ENCODE measurements at places on chromosomes 12 and 14. TPM values are rescaled to one million over a fixed set of nuclear protein-coding genes. Genes with fewer than 3 reads are reported as not detected.

Gene PMEL
- total RNA-seq: 1.2 TPM

Gene PLA2G1B
- 0.69 TPM for total RNA-seq

Gene TAMALIN
- 0.82 TPM for total RNA-seq

Gene NEUROD4
- not detected for total RNA-seq

Gene TAC3
- not detected for total RNA-seq

GRCh38 chr12:24554612-24555295 lies 394.1 kb downstream of the BCAT1 start:
- peaks cover 14% of the 10 kb centered on the region for H3K27me3 ChIP-seq
- no peaks in the 10 kb centered on the region for H3K36me3 ChIP-seq
- H3K4me1 ChIP-seq: no peaks in the 10 kb centered on the region
- no peak overlapping the region for H3K27ac ChIP-seq

DNA sequence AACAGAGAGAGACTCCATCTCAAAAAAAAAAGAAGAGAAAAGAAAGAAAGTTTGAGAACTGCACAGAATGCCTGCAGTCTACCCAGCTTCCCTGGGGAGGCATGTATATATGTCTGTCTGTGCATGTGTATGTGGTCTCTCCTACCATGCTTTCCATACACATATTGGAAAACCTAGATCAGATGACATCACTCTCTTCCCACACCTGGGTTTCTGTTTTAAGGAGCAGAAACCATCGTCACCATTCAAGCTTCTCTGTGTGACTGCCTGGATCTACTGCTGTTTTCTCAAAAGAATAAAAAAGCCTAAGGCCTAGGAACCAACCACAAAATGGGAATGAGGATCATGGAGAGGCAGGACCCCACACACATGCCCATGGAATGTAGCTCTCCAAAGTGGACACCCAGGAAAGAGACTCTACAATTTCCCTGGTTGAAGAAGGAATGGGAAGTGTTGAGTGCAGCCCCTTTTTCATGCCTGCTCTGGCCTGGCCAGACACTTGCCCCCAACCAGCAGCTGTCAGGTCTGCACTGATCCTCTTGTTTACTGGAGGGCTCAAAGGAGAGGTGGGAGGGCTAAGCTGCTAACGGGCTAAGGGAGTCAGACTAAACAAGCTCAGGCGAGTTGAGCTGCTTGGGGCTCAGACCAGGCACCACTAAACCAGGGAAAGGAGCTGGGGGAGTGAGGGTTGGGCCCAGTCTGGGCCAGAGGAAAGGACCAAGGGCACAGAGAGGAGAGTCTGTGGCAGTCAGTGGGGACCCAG lies 7.7 kb upstream of the PCK2 start:
- no peaks in the 10 kb centered on the region for H3K4me1 ChIP-seq
- no peak overlapping the region for H3K27ac ChIP-seq
- H3K4me3 ChIP-seq: no peak overlapping the region
- H3K36me3 ChIP-seq: no peaks in the 10 kb centered on the region

GRCh38 chr12:119302451-119303080 lies 32.0 kb upstream of the CCDC60 start:
- no peak for DNase-seq
- no peaks in the 10 kb centered on the region for H3K27me3 ChIP-seq
- H3K27ac ChIP-seq: no peak overlapping the region

DNA sequence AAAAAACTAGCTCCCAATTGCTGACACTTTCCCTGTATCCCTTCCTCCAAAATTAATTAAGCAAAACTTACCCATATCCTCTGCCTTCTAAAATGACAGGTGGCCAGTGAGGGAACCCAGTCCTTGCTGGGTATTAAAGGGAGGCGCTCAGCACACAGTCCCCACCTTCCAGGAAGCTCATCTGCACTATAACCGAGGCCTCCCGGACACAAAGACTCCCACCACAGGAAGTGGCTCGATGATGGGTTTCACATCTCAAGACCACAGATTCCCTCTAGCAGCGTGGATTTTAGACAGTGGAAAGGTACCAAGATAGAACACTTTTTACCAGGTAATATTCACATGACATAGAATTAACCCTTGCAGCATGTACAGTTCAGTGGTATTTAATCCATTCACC lies 126.8 kb upstream of the NCOR2 start:
- no peak overlapping the region for H3K4me3 ChIP-seq
- no peaks in the 10 kb centered on the region for H3K36me3 ChIP-seq
- peak overlapping the region; percentile 3 for H3K27ac ChIP-seq
- H3K27me3 ChIP-seq: no peaks in the 10 kb centered on the region
- H3K4me1 ChIP-seq: peaks cover 17% of the 10 kb centered on the region

- H3K27ac ChIP-seq: no peak overlapping the region
- no peaks in the 10 kb centered on the region for H3K4me1 ChIP-seq
- no peak for DNase-seq
- H3K36me3 ChIP-seq: no peaks in the 10 kb centered on the region
- no peaks in the 10 kb centered on the region for H3K27me3 ChIP-seq
Observed at GRCh38 chr12:57579011-57579410, 12.0 kb upstream of the PIP4K2C start.

DNA sequence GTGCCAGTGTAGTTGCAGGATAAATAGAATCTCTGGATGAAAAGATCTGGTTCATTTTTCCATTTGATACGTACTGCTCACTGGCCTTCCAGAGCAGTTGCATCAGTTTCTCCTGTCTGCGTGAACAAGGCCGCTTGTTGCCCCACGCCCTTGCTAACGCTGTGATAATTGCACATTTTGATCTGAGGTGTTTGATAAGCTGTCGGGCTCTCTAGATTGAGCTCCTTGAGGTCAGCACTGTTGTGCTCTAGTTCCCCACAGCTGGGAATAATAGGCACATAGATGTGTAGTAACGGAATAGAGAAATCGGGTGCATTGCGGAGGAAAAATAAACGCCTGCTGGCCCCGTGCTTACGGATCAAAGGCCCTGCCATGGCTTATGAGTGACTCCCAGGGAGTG lies 42.8 kb upstream of the TRAF3 start:
- H3K27ac ChIP-seq: no peak overlapping the region
- no peaks in the 10 kb centered on the region for H3K27me3 ChIP-seq
- H3K36me3 ChIP-seq: no peaks in the 10 kb centered on the region
- no peak for DNase-seq

- H3K4me3 ChIP-seq: no peak overlapping the region
- no peaks in the 10 kb centered on the region for H3K4me1 ChIP-seq
- no peaks in the 10 kb centered on the region for H3K36me3 ChIP-seq
Observed at GRCh38 chr14:68672609-68673285, 120.1 kb downstream of the ZFP36L1 start.

GRCh38 chr12:20368114-20368650 lies at the start of gene PDE3A:
PDE3A (plus strand) TSS chr12:20368537; CDS start chr12:20369285, 748 bp downstream.
- H3K27me3 ChIP-seq: no peaks in the 10 kb centered on the region
- H3K4me1 ChIP-seq: no peaks in the 10 kb centered on the region
- H3K4me3 ChIP-seq: peak within 1 kb of the TSS; percentile 57

GRCh38 chr12:125431516-125431915 lies 366.3 kb downstream of the AACS start:
- no peak overlapping the region for H3K27ac ChIP-seq
- no peaks in the 10 kb centered on the region for H3K4me1 ChIP-seq
- H3K27me3 ChIP-seq: no peaks in the 10 kb centered on the region
- H3K36me3 ChIP-seq: no peaks in the 10 kb centered on the region
- no peak overlapping the region for H3K4me3 ChIP-seq
- no peak for DNase-seq

GRCh38 chr12:88303335-88303734 lies 161.2 kb downstream of the TMTC3 start:
- no peaks in the 10 kb centered on the region for H3K36me3 ChIP-seq
- no peaks in the 10 kb centered on the region for H3K27me3 ChIP-seq
- DNase-seq: no peak
- no peak overlapping the region for H3K4me3 ChIP-seq
- no peaks in the 10 kb centered on the region for H3K4me1 ChIP-seq

All from Panc1 (cell line).